Spinal cord (tissue), 10 donors: ENCODE measurements at places on chromosomes 1 and 21. TPM values are rescaled to one million over a fixed set of nuclear protein-coding genes. Genes with fewer than 3 reads are reported as not detected.

GRCh38 chr1:46492269-46492853, 2.7 kb downstream of the DMBX1 start:
- no peak for DNase-seq

- DNase-seq = no peak
Observed at GRCh38 chr1:40606978-40607377, 58.5 kb downstream of the RIMS3 start.

- DNase-seq = no peak
Observed at GRCh38 chr1:56578138-56578962, 1.0 kb downstream of the PLPP3 start.

C1QTNF12 gene
- 5.7 TPM for polyA plus RNA-seq

LCA5L gene
- 3.1 TPM for polyA plus RNA-seq

SEC16B gene
- polyA plus RNA-seq = 2.5 TPM
